ENCODE measurements at places on chromosomes 11 and 22.

- DNase-seq, result no peak
Measured at GRCh38 chr11:133988686-133989410, 32.1 kb upstream of the IGSF9B start.

DNA sequence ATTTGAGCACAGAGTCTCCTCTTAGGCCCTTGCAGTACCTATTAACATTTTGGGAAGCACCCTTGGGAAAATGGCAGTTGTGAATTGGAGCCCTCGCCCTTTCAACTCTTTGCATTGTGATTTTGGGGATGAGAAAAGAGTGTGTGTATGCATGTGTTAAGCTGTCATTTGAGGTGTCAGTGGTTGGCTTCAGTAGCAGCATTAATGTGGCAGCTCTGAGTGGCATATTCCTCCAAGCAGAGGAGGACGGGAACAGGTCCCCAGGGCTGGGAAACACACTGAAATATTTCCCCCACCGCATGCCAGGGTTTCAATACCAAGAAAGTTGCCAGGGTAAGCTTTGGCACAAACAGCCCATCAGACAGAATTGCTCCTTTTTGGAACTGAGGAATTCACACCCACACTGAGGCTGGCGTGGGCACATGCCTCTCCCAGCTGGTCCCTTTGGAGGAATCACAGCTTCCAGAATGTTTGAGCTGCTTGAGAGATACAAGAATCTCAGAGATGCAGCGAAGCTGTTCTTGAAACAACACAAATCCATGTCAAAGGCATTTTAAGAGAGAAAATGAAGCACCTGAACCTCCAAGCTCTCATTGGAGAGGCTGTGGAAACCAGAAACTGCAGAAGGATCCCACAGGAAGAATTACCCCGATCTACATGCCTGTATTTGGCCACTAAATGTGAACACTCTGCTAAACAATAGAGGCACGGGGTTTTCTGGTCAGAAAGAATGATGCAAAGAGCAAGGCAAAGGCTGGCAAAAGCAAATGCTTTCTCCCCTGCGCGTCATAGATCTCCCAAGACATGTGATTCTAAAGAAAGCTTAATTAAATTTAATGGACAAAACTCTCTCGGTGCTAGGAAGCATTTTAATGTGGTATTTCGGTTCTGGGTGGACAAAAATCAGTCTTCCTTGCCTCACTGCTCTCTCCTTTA is 67.2 kb upstream of the RCN1 start:
- no peak for DNase-seq

GRCh38 chr11:17810746-17811145 is 76.2 kb downstream of the KCNC1 start:
- no peak for DNase-seq

- DNase-seq, result peak; percentile 84
Measured at GRCh38 chr22:44701824-44702478, at the start of gene PRR5. Gene PRR5, plus strand, starts transcription at chr22:44702204. Its CDS starts 271 bp downstream, at chr22:44702475.

DNA sequence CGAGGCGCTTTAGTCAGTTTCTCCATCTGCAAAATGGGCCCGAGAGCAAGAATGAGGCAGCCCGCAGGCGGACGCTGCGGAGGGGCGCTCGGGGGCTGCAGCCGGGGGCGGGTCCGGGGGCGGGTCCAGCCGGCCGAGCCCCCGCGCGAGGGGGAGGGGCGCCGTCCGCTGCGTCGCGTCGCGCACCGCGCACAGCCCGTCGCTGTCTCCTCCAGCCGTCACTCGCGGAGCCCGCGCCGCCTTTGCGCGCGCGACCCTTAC is 282 bp downstream of the PC start:
- DNase-seq, result no peak

GRCh38 chr11:18615628-18616392 is 16.2 kb downstream of the MISFA start:
- no peak for DNase-seq

DNA sequence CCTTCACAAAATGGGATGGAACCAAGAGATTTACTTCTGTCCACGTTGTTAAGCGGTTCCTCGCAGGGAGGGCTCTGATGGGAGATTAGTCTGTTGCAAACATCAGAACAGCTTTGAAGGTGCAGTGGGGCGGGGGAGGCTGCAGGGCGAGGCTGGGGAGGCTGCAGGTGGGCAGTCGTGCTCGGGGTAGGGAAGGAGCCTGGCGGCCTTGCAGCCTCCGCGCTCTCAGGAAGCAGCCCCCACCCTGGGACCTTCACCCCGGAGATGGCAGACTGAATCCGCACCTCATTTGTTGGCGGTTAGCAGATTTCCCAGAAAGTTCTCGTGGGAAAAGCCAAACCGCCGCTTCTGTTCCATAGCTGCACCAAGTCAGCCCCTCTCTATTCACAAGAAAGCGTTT is 237.3 kb downstream of the BRD1 start:
- no peak for DNase-seq

DNA sequence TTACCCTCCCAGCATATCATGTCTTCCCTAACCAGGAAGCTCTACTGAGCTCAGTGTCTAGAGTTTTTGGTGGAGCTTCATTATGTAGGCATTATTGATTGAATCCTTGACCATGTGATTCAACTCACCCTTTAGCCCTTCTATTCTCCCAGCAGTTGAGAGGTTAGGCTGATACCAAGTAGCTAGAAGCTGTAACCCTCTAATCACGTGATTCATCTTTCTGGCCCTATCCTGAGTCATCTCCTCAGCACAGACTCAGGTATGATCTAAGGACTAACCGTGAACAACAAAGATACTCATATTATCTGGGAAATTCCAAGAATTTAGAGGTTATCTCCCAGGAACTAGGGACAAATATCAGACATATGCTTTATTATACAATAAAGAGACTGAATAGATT is 625.5 kb downstream of the JRKL start:
- no peak for DNase-seq

GRCh38 chr22:42773167-42773566 is 52.5 kb upstream of the A4GALT start:
- DNase-seq, result no peak

GRCh38 chr11:15884777-15885540 is 471.4 kb downstream of the SOX6 start:
- DNase-seq, result no peak

DNA sequence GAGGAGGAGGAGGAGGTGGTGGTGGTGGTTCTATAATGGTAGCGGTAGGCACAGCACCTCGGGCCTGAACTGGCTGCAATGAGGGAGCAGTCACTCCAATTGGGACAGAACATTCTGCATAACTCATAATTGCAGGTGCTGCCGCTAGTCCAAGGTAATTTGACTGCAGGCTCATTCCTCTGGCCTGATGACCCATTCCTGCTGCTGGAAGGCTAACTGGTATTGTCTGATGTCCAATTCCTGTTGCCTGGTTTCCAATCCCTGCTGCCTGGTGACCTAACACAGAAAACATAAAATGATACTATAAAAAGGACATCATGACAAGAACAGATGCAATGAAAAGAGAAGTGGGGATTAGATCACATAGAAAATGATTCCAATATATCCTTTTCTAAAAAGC is 7.9 kb upstream of the AGBL2 start:
- DNase-seq, result no peak

DNA sequence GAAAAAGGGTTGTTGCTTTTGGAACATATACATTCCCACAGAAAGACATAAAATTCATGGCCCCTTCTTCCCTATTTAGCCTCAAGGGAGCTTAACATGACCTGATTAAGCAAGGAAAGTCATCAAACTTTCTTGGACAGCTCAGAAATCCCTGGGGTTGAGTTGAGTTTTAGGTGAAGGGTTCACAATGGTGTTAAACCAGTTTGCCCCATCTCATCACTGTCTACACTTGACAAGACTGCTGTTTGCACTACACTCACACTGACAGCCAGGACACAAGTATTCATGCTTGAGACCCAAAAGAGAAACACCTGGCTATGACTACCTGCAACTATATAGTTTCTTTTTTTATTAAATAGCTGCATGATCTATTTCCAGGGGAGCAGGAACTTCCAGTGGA is 209.8 kb upstream of the TMEM45B start:
- no peak for DNase-seq

DNA sequence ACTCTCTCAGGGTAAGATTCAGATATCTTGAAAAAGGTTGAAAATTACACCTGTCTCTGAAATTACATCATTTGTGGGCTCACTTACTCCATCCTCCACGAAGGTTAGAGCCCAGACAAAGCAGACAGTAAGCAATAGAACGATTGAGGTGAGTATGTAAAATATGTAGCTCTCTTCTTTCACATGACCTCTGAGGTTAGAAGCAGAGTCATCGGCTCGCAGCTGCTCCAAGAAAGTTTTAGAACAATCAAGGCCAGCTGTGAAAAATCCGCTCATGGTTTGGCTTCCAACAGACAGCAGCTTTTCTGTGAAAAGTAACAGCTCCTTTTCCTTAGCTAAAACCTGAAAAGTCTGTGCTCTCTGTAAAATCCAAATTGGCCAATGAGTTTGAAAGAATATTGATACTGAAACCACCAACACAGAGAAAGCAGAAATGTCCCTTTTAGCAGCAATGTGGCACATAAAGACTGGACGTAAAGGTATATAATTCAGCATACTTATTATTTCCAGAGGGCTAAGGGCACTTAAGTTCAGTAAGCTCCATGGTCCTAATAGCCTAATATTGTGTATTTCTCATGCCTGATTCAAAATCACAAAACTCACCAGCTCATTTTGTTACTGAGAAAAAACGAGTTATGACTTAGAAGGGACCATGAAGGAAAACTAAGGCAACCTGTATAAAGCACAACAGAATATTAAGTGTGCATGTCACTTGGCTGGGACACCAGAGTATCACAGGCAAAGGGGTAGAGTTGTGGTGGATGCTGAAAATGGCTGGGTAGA is 78.2 kb downstream of the FAM76B start:
- DNase-seq, result no peak

- no peak for DNase-seq
Measured at GRCh38 chr11:132423266-132423665, 1052.9 kb downstream of the NTM start.

- DNase-seq, result no peak
Measured at GRCh38 chr11:20457001-20457799, 69.7 kb downstream of the PRMT3 start.

DNA sequence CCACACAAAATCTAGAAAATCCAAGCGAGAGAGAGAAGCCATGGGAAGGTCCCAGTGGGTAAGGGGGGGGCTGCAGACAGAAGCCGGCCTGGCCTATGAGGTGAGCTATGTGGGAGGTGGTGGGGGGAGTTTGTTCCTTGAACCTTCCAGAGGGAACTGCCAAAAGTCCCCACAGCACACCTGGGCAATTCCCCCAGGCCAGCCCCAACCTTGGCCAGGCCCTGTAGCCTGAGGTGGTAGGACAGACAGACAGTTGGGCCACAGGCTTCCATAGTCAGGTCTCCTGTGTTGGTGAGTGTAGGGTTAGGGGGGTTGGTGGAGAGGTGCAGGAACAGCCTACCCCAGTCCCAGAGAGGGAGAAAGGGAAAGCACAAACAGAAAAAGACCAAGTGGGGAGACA is 39.0 kb downstream of the LMO1 start:
- DNase-seq, result no peak

DNA sequence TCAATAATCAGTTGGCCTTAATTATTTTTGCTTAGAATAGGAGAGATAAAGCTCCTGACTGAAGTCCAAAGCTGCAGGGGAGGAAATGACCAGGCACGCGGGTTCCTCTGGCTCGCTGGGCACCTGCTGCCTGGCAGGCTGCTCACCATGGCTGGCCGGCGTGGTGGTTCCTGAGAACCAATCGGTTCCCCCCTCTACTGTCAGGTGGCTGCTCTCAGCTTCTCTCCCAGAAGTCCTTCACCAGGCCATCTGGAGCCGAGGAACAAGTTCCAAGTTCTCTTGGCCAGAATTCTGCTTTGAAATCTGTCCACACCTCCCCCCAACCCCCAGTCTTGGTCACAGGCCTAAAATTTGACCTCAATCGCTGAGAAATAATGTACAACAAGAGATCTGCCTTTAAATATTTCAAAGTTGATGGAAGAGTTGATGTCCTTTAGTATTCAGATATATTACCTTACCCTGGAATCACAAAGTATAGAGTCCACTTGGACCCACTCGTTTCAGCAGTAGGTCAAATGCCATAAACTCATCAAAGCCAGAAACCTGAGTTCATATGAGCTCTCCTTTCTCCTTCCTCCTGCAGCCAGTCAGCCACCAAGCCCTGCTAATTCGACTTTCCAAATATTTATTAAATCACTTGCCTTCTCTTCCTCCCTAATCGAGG is 25.2 kb downstream of the EXPH5 start:
- DNase-seq, result no peak

DNA sequence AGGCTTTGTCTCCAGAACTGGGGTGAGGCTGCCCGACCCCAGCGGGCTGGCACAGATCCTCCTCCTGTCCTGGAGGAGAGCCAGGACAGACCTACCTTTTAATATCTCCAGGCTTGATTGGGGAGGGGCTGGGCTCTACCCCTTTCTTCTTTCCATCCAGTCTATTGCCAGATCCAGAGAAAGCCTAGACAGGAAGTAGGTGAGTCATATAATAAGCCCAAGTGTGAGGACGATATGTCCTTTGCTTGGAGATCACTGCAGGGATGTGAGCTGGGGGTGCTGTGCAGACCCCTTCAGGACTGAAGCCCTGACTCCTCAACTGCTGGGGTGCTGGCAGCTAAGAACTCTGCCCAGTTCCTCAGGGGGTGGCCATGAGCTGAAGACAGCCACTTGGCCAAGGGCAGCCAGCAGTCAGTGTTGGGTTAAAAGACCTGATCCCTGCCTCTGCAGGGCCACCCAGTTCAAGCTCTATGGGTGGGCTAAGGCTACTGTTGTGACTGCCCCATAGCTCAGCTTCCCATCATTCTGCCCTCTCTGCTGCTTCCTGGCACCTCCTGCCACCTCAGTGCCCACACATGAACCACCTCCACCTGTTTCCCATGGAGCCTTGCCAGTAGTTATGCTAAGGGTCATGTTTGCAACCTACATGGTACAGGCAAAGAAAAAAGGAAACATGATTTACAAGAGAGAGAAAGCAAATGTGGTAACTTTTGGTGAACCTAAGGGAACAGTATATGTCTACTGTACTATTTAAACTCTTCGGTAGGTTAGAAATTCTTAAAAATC is 8.3 kb upstream of the C22orf39 start:
- DNase-seq, result no peak

GRCh38 chr22:24466716-24467328 is 28.3 kb upstream of the UPB1 start:
- no peak for DNase-seq

DNA sequence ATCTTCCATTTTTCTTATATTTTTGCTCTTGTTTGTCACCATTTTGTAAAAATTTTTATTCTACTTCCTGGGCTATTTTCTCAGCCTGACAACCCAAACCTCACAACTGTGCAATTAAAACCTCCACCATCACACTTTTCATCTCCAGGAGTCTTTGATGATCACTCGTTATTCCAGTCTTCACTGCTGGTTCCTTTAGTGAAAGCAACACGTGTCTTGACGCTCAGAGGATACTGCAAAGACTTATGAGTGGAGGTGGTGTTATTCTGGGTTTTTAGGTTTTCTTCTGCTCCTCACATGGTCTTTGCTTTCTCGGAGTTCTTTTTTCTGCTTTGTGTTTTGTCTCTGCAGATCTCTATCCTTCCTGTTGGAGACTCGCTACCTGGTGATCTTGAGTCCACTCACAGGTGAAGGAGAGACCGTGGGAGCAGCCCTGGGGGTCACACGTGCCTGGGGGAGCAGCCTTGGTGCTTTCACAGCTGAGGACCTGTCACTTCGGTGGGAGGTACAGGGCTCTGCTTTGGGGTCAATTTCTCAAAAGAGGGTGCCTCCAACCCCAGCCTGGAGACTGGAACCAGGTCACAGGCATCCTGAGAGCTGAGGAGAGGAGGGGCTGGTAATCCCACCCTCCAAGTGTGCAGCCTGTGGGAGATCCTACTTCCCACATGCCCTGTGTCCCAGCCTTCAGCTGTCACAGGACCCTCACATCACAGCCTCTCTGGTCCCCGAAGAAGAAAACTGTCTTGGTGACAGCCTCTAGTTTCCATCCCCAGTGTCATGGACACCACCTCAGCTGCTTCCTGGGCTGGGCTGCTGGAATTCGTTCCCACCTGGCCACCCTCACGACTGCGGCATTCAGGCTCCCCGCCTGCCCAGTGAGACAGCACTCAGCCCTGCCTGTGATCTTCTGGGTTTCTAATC is 11.0 kb downstream of the SULT4A1 start:
- DNase-seq, result no peak
